ENCODE measurements at places on chromosomes 2 and 18. TPM values are rescaled to one million over a fixed set of nuclear protein-coding genes. Genes with fewer than 3 reads are reported as not detected.

GRCh38 chr2:229874647-229875046, 47.2 kb downstream of the TRIP12 start:
- H3K36me3 ChIP-seq: peaks cover 24% of the 10 kb centered on the region
- H3K4me3 ChIP-seq: no peak overlapping the region
- peak overlapping the region; percentile 30 for H3K27ac ChIP-seq
- no peaks in the 10 kb centered on the region for H3K27me3 ChIP-seq
- H3K4me1 ChIP-seq: peaks cover 4% of the 10 kb centered on the region

The CNTNAP5 gene
- total RNA-seq: 0.34 TPM

The GDF7 gene
- 0.55 TPM for total RNA-seq

GRCh38 chr2:37013315-37013641, 46.9 kb upstream of the STRN start:
- no peak overlapping the region for H3K27ac ChIP-seq
- DNase-seq: no peak
- H3K4me3 ChIP-seq: no peak overlapping the region
- H3K27me3 ChIP-seq: no peaks in the 10 kb centered on the region
- peaks cover 14% of the 10 kb centered on the region for H3K36me3 ChIP-seq

The RFX8 gene
- total RNA-seq: 0.21 TPM

- H3K4me1 ChIP-seq: peaks cover 12% of the 10 kb centered on the region
- no peak overlapping the region for H3K27ac ChIP-seq
- no peaks in the 10 kb centered on the region for H3K36me3 ChIP-seq
- no peak for DNase-seq
- no peak overlapping the region for H3K4me3 ChIP-seq
Observed at GRCh38 chr2:9390151-9390850, 33.0 kb downstream of the ITGB1BP1 start.

- H3K36me3 ChIP-seq: peaks cover 5% of the 10 kb centered on the region
- no peak for DNase-seq
- H3K4me3 ChIP-seq: no peak overlapping the region
Observed at GRCh38 chr2:49053156-49053555, 101.2 kb downstream of the FSHR start.

DNA sequence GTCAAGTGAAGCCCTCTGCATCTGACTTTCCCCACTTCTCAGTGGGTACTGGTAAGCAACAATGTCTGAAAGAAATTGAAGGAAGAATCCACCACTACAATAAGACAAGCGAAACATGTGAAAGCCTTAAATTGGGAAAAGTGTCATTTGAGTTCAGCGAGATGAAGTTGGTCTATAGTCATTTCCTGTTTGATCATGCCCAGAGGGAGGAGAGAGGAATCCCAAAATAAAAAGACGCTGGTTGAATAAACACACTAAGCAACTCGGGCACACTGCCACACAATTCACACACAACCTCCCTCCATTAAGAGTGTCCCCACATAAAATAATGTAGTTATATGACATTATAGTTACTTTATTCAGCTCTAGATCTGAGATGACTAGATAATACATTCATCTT, 166.1 kb downstream of the CBLN2 start:
- DNase-seq: no peak
- H3K4me3 ChIP-seq: no peak overlapping the region
- no peak overlapping the region for H3K27ac ChIP-seq

The DSC3 gene
- total RNA-seq: 2.1 TPM

- no peak overlapping the region for H3K4me3 ChIP-seq
- H3K27me3 ChIP-seq: no peaks in the 10 kb centered on the region
Observed at GRCh38 chr2:168241208-168241607, 6.2 kb downstream of the STK39 start.

- peaks cover 7% of the 10 kb centered on the region for H3K4me1 ChIP-seq
- no peaks in the 10 kb centered on the region for H3K27me3 ChIP-seq
- no peak overlapping the region for H3K4me3 ChIP-seq
- no peaks in the 10 kb centered on the region for H3K36me3 ChIP-seq
- no peak overlapping the region for H3K27ac ChIP-seq
Observed at GRCh38 chr2:30315391-30316063, 84.2 kb downstream of the LBH start.
